CD4-positive, alpha-beta T cell treated with Interleukin-2 at 100 ng/mL for 4 hours (primary cell): ENCODE measurements at places on chromosomes 13 and 19.

GRCh38 chr19:42422092-42422900 is 4.9 kb downstream of the LIPE start:
- DNase-seq = no peak

GRCh38 chr13:93655154-93655553 is 428.5 kb downstream of the GPC6 start:
- DNase-seq = no peak

GRCh38 chr19:7575434-7576040 is 20.1 kb upstream of the CAMSAP3 start:
- DNase-seq = no peak

- no peak for DNase-seq
Measured at GRCh38 chr19:10195199-10195519, 406 bp upstream of the DNMT1 start.

DNA sequence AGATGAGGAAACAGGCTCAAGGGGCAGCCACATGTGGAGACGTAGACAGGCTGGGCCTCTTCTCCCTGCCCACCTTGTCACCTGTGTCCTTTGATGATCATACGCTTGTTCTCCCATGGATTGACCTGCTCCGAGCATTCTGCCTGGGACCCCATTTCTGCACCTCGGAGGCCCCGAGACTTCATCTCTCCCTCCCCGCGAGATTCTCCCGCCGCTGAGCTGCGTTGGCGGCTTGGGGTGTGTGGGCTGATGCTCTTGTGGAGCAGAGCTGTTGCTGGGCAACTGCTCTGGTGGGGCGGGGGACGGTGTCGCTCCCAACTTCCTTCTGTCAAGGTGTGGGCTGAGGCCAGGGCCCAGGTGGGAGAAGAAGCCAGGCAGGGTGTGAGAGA is 22.1 kb downstream of the MAST3 start:
- DNase-seq = peak; percentile 67

DNA sequence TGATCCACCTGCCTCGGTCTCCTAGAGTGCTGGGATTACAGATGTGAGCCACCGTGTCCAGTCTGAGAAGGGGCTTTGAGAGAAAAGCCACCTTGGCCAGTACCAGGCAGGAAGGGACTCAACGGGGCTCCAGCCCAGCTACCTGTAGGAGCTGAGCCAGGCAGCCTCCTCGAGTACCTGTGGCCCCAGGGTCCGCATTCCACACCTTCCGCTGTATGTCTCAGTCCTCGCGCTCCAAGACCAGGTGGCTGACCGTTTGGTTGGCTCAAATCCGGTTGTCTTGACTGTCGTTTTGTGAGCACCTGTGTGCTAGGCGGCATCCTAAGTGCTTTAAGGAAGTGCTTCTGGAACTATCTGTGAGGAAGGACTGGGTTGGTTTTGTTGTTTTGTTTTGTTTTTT is 16.2 kb downstream of the MARK4 start:
- no peak for DNase-seq

DNA sequence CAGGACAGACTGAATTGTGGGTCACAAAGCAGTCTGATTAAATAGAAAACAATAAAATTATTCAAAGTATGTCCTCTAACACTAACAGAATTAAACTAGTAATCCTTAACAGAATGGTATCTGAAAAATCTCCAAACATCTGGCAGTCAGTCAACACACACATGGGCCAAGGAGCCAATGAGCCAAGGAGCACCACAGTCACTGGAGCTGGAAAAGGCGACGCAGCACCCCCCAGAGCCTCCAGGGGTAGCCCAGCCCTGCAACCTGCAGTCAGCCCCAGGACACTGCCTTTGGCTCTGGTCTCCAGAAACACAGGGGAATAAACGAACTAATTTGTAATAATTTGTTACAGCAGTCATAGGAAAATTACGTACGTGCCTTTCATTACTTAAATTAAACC is 12.3 kb downstream of the TUBGCP3 start:
- no peak for DNase-seq

- no peak for DNase-seq
Measured at GRCh38 chr13:32136716-32137115, 105.1 kb downstream of the FRY start.

GRCh38 chr13:101655435-101655834 is 203.0 kb downstream of the ITGBL1 start:
- DNase-seq = no peak

GRCh38 chr13:28267497-28267896 is 129.2 kb downstream of the PAN3 start:
- no peak for DNase-seq

DNA sequence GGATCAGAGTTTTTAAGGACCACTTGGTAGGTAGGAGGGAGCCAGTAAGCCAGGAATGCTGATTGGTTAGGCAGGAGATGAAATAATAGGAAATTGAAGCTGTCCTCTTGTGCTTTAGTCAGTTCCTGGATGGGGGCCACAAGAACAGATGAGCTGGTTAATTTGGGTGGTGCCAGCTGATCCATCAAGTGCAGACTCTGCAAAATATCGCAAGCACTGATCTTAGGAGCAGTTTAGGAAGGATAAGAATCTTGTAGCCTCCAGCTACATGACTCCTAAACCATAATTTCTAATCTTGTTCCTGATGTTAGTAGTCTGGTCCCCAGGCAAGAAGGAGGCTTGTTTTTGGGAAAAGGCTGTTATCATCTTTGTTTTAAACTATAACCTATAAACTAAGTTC is 117.9 kb upstream of the GPR12 start:
- no peak for DNase-seq

DNA sequence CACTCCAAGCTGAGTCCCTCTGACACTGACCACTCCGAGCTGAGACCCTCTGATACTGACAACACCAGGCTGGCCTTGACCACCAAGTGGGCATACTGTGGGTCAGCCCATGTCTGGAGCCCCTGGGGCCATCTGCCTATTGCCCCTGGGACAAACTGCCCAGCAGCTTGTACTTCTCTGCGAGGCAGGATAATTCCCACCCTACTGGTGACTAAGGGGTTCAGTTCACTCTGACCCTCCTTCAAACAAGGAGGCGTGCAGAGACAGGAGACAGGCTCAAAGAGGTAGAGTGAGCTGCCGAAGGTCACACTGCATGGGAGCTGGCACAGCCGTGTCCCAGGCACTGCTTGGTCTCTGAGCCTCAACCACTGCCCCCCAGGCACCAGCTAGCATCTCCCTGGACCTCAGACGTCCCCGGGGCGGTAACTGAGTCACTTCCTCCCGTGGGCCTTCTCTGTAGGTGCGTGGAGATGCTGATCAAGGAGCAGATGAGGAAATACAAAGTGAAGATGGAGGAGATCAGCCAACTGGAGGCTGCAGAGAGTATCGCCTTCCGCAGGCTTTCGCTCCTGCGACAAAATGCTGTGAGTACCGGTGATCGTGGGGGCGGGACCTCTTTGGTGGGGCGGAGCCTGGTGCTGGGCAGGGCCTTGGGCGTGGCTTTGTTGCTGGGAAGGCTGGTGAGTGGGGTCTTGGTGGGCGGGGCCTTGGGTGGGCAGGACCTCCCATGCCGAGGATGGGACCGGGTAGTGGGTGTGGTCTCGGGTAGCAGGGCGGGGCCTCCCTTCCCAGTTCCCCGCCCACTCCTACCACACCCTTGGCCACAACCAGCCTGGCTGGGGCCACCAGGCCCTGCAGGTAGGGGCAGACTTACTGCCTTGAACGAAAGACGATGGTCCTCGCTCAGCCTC is 5.8 kb upstream of the USE1 start:
- no peak for DNase-seq

GRCh38 chr13:111614613-111615012 is 294.2 kb downstream of the TEX29 start:
- DNase-seq = no peak
